Left colon (tissue), 2 donors: ENCODE measurements at places on chromosomes 6 and 20. TPM values are rescaled to one million over a fixed set of nuclear protein-coding genes. Genes with fewer than 3 reads are reported as not detected.

The CD40 gene
- total RNA-seq = 6.0 TPM

DNA sequence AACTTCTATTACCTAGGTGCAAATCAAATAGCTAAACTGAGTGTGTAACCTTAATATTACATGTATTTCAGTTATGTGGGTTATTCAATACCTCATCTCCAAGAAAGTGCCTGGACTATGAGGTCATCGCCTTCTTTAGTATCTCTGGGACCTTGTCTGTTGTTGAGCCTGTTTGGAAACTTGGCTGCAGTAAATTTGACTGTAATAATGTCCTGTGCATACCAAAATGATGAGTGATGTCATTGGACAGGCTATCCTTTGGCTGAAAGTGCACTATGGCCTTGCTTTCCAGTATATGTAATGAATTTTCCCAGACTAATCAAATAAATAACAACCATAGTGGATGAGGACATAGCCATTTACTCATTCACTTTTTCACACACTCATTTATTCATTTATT is 455.1 kb downstream of the ADGRB3 start:
- no peak for DNase-seq

DNA sequence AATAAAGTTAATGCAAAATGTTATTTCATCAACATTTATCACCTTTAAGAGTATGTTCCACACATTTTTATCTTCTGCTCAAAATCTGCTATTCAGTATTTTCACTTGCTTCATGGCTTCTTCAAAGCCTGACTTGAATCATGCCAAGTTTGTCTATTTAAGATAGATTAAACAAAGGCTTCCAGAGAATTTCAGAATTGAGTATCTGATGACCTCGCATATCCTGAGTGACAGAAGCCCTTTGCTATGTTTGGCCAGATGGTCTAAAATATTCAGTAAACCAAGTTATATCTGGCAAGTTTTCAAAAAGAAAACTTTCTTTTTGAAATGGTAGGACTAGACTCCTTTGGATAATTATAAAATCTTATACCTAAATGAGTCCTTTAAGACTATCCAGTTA is 348.9 kb upstream of the KCNQ5 start:
- no peak for DNase-seq

DNA sequence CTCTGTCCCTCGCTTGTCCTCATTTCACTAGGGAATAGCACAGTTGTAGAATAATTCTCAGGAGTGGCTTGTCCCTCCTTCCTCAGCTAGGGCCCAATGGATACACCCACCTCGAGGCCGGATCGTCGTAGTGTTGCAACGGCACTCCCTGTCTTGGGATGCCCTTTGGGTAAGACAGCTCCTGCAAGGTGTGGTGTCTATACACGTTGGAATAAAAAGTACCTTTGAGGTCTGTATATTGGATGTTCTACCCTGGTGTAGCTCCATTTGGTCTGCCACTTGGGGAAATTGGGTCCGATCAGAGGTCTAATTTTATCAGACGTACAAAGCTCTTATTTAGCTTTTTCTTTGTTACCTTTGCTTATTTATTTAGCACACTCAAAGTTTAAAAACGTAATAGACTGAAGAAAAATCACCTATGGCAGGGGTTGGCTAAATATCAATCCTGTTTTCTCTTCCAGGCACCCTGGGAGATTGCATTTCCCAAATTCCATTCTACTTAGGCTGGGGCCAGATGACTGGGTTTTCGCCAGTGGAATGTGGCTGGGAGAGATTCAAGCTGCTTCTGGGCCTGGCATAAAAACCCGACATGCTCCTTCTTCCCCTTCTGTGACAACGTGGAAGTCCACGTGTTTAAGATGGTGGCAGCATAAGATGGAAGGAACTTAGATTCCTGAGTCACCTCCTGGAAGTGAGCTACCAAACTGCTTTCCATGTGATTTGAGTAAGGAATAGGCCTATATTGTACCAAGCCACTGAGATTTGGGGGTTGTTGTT is 82.3 kb upstream of the CD83 start:
- DNase-seq = no peak

The PLA2G7 gene
- 0.70 TPM for total RNA-seq

GRCh38 chr6:148514091-148514845 is 171.6 kb downstream of the SASH1 start:
- no peak for DNase-seq

DNA sequence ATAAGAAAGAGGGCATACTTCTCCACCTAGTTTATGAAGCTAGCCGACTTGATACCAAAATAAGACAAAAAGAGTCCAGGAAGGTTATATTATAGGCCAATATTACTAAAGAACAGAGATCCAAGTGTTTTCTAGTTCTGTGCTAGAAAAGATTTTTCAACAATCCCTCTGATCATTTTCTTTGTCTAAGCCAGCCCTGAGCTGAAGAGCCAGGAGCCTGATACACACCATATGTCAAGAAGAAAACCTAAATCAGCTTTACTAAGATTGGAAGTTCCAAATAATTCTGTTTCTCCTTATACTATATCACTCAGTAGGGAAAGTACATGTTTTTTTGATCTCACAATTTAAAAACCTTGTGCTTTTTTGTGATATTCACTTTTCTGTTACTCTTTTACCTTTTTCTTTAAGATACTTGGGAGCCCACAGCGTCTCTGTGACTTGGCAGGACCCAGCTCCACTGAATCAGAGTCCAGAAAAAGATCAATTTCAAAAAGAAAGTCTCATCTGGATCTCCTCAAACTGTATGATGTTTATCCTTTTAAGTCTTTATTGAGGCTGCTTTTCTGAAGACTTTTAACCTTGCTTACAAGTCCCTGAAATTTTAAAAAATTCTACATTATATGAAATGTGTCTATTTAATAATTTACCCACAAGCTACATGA is 43.0 kb upstream of the PBOV1 start:
- no peak for DNase-seq

GRCh38 chr6:157406661-157407060 is 25.7 kb downstream of the ZDHHC14 start:
- no peak for DNase-seq

- DNase-seq = peak; percentile 44
Observed at GRCh38 chr6:53484476-53485280, 60.2 kb downstream of the GCLC start.

GRCh38 chr6:25215881-25216280 is 63.3 kb upstream of the CARMIL1 start:
- no peak for DNase-seq

GRCh38 chr20:39083761-39084160 is 121.6 kb downstream of the DHX35 start:
- DNase-seq = no peak

- no peak for DNase-seq
Observed at GRCh38 chr20:63261060-63261794, 7.0 kb upstream of the NKAIN4 start.

DNA sequence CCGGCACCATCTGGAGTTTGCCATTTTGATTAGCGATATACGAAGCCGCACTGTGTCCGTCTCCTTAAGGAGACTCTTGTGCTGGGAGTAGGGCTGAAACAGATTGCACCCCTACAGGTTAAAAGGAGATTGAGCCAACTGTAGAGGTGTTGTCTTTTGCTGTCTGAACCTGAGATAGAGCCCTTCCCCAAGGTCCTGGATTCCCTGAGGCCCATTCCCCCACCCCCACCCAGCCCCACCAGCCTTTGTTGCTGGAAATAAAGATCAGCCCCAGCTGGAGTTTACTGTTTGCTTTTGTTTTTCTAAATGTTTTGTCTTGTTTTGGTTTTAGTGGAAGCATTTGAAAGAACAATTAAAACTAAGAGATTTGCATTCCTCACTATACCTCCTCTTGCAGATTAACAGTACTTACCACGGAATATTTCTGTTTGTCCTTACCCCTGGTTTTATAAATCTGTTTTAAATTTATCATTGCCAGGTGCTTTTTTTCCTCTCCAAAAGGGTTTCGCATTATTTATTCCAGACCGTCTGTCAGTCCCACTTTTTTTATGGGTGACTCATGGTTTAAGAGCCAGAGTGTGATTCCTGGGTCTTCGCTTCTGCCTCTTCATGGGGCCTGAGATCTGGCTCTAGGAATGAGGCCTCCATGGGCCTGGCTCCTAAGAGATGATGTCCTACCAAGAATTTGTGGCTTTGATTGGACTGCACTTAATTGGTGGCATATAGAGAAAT is 169.2 kb downstream of the DTNBP1 start:
- no peak for DNase-seq

DNA sequence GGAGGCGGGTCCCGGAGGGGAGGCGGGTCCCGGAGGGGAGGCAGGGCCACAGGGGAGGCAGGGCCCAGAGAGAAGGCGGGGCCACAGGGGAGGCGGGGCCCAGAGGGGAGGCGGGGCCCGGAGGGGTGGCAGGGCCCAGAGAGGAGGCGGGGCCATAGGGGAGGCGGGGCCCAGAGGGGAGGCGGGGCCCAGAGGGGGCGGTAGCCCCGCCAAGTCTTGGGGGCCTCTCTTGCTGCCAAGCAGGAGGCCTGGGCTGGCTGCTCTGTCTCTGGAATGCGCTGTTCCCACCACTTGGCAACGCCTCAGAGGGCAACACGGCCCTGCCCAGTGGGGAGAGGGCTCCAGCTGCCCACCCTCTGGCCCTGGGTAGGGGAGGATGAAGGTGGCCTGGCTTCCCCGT is 80.5 kb downstream of the YTHDF1 start:
- DNase-seq = no peak

The DNAH8 gene
- not detected for total RNA-seq

DNA sequence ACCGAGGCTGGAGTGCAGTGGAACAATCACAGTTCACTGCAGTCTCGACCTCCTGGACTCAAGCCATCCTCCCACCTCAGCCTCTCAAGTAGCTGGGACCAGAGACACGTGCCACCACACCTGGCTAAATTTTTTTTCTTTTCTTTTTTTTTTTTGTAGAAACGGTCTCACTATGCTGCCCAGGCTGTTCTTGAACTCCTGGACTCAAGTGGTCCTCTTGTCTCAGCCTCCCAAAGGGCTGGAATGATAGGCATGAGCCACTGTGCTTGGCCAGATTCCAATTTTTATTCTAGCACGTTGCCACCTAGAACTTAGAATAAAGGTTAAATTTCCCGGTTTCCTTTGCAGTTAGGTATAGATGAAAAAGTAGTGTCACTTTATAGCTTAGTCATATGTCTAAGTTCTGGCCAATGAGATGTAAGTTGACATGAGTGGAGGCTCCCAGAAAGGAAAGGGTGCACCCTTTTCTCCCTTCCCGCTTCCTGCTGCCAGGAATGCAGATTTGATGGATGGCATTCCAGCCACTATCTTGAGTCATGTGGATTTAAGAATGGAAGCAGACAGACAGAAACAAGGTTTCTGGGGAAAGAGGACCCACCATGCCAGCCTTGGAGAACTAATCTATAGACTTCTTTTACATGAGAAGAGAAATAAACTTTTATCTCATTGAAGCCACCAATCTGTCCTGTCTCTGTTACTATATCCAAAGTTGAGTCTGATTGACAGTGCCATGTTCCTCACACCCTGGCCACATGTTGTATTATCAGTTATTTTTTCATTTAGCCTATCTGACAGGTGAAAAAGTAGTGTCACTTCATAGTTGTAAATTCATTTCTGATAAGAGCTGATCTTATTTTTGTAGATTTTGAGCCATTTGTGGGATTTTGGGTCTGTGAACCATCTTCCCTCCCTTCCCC is 60.6 kb upstream of the NCOA3 start:
- no peak for DNase-seq

The CDSN gene
- total RNA-seq = not detected

- DNase-seq = no peak
Observed at GRCh38 chr6:5305968-5306626, 44.8 kb downstream of the FARS2 start.

The OR2H1 gene
- total RNA-seq = not detected

The BPI gene
- not detected for total RNA-seq

The ADGRG6 gene
- total RNA-seq = 22.6 TPM

GRCh38 chr6:113859349-113860180 is 2.4 kb downstream of the MARCKS start:
- DNase-seq = peak; percentile 53

The TCF15 gene
- total RNA-seq = 0.22 TPM

The FRMD1 gene
- 22.8 TPM for total RNA-seq

GRCh38 chr6:47146431-47147174 is 104.5 kb upstream of the ADGRF1 start:
- DNase-seq = no peak

DNA sequence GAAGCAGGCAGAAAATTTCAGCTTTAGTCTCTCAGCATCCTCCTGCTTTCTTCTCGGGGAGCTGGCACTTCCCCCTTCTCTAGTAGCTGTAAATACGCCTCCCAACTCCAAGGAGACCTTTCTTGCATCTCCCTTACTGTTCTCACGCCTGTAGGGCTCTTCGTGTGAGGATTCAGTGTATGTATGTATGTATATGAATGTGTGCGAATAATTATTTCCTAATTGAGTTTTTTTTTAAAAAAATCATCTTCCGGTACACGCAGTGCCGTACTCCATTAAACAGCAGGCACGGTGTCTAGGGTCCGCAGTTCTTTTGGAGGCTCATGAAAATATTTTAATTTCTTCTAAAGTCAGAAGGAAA is 85.4 kb downstream of the HFE start:
- DNase-seq = no peak

GRCh38 chr6:144769142-144769541 is 484.0 kb downstream of the UTRN start:
- DNase-seq = no peak

GRCh38 chr6:447381-448165 is 56.0 kb downstream of the IRF4 start:
- DNase-seq = no peak

- DNase-seq = no peak
Observed at GRCh38 chr20:6075428-6076219, 21.8 kb upstream of the LRRN4 start.

The MYBL2 gene
- 11.7 TPM for total RNA-seq

- DNase-seq = no peak
Observed at GRCh38 chr20:32546918-32547752, 38.0 kb downstream of the NOL4L start.

DNA sequence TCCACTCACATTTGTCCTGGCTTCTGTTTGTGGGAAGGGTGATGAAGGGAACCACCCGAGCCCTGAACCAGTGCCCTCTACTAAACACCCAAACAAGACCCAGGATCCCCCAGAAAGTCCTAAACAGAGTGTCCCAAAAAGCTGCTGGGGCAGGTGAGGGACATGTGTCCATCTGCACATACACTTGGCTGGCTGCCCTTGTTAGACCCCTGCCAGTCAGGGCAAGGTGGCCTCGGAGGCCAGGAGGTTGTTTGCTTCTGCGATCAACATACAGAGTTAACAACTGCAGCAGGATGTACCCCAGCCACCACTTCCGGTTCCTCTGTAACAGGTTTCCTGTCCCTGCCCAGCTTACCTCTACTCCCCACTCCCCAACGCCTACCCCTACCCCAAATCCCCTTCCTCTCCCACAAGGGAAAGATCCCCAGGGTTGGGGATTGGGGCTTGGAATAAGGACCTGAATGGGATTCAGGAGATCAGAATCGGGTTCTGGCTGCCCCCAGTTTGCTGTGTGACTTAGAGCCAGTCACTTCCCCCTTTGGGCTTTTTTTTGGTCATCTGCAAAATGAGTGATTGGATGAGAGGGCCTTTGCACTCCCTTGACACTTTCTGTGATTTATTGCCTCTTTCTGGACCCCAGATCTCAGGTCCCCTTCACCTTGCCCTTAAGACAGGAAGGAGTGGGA is 13.9 kb downstream of the DEF6 start:
- DNase-seq = no peak

The CENPQ gene
- 2.0 TPM for total RNA-seq

GRCh38 chr6:38477680-38478260 is 162.0 kb downstream of the BTBD9 start:
- no peak for DNase-seq

GRCh38 chr6:102340311-102340710 is 946.8 kb downstream of the GRIK2 start:
- no peak for DNase-seq
